ENCODE measurements at places on chromosomes 3 and 15.

DNA sequence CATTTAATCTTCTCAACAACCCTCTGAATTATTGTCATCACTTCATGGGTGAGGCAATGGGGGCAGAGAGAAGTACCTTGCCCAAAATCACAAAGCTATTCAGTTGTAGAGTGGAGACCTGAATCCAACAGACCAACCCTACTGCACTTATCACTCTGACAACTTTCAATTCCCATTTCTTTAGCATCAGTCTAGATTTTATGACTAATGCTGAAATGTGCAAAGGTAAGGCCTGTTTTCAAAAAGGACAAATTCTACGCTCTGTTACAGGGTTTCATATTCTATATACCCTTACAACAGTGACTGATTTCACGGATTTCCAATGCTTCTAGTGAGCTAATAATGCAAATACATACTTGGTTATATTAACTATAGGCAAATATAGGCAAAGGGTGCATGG lies 286.0 kb downstream of the ADAMTS17 start:
- no peak for DNase-seq

DNA sequence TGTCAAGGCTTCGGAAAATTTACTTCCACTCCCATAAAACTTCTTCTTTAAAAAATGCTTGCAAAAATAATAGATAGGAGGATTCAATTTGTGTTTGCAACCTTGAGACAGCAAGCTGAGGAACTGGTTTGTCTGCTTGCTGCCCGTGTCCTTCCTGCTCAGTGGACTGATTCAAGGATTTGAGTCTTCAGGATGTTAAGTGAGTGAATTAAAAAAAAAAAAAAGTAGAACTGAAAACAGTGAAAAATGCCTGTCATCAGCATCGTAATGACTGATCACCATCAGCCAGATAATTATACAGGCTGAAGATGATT lies 453.7 kb downstream of the FGF12 start:
- no peak for DNase-seq

DNA sequence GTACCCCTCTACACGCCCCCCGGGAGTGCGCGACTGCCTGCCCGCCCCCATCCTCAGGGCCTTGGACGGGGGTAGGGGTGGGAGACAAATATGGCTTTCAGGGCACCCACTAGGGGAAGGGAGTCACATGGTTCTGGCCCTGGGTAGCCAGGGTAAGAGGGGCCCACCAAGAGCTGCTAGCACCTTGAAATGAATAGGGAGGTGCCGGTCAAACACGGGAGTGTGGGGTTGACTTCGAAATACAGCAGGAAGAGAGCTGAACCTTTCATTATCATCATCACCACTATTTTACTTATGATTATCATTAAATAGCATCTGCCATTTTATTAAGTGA lies 489.1 kb downstream of the MAGI1 start:
- no peak for DNase-seq

- DNase-seq = no peak
These were observed 305.3 kb downstream of the EPHB1 start for GRCh38 chr3:135100366-135100765.

DNA sequence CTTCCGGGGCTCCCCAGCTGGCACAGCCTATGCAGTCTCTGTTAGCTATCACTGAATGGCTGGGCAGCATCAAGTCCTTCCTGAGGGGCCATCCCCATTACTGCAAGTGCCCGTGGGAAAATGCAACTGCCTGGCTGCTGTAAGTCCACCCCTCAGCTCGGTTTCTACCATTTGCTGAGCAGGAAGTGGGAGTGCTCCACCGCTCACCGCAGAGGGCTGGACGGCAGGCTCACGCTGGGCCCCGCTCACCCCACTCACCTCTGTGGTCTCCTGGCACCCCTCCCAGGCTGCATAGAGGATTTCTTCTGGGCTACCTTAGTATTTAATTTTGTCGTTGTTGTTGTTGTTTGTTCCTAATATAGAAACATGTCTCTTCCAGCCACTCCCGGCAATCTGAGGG lies 270.2 kb downstream of the PLCL2 start:
- DNase-seq = no peak

DNA sequence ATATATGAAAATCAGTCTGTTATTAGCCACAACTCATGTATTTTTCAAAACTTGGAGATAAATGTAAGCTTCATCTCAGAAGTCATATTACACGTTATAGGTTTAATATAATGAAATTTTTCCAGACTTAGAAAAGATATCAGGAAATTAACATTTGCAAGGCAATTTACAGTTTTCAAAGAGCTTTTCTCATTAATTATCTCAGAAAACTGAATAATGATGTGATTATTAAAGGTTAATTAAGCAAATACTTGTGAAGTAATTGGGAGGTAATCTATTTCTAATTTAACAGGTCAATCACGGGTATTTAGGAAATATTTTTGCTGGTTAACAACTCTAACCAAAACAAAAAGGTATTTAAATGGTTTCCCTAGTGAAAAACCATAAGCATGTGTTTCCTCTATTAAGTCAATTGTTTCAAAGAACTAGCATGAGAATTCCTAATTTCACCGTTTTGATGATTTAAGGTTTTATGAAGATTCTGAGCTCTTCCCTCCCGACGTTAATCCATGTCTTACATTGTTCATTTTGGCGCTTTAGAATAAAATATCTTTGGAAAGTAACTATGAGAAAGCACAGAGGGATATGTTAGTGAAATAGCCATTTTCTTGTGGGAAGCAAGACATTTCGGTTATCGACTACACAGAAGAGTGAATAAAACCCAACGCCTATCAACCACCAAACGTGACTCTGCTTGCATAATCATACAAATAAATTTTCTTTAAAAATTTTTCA lies 1.5 kb upstream of the NEO1 start:
- DNase-seq = no peak

- no peak for DNase-seq
These were observed 544.6 kb upstream of the LMCD1 start for GRCh38 chr3:7957024-7957423.

GRCh38 chr3:127534161-127534451 lies 56.4 kb downstream of the TPRA1 start:
- no peak for DNase-seq

DNA sequence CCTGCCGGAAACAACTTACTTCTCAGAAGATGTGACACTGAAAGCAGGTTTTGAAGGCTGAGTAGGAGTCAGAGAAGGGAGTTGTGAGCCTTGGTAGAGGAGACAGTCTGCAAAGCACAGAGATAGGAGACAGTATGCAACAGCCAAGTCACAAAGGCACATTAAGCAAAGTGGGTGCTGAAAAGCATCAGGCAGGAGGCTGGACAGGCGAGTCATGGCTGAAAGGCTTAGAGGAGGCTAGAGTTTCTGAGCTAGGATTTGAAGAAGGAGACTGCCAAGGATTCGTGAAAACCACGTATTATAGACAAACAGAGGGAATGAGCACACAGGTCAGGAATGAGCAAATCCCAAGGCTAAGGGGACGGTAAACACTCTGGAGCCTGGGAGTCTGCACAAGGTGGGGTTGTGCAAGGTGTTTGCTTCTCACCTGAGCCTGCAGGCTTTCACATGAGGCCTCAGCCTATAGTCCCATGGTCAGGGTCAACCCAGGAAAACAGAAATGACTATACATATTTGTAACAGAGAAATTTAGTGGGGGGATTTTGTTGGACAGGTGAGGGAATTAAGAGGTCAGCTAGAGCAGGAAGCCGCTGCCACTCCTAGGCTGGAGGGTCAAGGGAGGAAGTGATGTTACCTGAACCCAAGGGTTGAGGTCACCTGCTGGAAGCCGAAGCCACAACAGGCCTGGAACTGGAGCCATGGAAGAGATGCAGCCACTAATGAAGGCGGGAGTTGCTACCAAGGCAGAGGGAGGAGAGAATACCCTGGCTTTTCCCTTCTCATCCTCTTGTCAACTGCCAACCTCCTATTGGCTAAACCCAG lies 23.1 kb upstream of the TRIM71 start:
- DNase-seq = no peak

GRCh38 chr15:88476635-88477060 lies 9.1 kb downstream of the MRPS11 start:
- DNase-seq = no peak

DNA sequence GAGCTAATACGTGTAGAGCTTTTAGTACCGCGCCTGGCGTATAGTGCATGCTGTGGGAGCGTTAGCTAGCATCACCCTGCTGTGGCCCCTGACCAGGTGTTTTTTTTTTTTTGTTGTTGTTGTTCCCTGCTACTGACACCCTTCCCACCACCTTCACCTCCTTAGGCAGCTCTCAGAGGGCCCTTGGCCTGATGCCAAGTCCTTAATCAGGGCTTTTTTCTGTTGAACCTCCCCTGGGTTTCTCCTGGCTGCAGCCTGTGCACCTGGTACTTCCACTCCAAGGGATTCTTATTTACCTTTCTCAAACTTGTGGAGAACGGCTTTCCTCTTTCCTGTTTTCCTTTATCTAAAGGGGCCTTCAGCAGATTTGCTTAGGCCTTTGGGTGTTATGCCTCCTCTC lies 53.3 kb downstream of the SLC7A14 start:
- DNase-seq = no peak

GRCh38 chr3:14230729-14231128 lies 52.1 kb downstream of the LSM3 start:
- DNase-seq = no peak

GRCh38 chr15:88902221-88902835 lies 7.0 kb upstream of the HAPLN3 start:
- DNase-seq = no peak

GRCh38 chr3:171871392-171872274 lies 28.5 kb downstream of the TMEM212 start:
- DNase-seq = no peak

GRCh38 chr3:40719660-40720287 lies 195.0 kb downstream of the ZNF621 start:
- DNase-seq = no peak

DNA sequence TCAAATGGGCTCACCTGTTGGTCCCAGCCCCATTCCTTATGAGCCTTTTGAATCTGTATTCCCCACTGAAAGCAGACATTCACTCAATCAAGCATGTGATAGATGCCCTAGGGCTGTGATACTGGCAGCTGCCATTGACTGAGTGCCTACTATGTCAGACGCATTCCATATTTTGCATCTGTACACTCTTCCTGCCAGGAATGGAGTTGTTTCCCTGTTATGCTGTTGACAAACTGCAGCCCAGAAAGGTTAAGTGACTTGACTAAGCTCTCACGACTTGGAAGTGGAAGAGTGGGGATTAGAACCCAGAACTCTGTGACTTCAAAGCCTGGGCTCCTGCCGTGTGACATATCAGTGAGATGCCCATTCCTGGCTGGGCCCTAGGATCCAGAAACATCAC lies 211.4 kb downstream of the RPLP1 start:
- no peak for DNase-seq

DNA sequence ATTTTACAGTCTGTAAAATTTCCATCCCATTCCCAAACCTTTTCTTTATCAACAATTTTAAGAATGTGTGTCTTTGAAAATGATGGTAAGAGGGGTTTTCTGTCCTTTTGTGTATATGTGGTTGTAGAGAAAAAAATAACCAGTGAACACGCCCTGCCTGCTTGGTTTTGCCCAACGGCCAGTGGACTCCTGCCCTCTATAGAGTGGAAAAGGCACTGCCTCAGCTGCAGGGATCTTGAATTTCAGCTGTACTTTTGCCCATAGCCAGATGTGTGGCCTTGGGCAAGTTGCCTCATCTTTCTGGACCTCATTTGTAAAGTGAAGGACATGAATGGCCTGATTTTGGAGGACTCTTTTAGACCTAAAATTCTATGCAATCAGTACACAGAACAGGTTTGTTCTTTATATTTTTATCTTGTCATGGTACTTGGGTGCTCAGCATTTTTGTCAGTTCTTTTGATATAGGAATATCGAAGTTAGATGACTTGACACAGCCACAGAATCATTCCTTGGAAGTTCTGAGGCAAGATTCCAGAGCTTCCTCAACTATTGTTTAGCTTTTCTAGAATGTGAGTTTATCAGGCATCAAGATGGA lies 81.0 kb downstream of the CLDN11 start:
- DNase-seq = peak; percentile 2

- DNase-seq = no peak
These were observed 14.7 kb upstream of the ATP2B2 start for GRCh38 chr3:10520072-10520471.

DNA sequence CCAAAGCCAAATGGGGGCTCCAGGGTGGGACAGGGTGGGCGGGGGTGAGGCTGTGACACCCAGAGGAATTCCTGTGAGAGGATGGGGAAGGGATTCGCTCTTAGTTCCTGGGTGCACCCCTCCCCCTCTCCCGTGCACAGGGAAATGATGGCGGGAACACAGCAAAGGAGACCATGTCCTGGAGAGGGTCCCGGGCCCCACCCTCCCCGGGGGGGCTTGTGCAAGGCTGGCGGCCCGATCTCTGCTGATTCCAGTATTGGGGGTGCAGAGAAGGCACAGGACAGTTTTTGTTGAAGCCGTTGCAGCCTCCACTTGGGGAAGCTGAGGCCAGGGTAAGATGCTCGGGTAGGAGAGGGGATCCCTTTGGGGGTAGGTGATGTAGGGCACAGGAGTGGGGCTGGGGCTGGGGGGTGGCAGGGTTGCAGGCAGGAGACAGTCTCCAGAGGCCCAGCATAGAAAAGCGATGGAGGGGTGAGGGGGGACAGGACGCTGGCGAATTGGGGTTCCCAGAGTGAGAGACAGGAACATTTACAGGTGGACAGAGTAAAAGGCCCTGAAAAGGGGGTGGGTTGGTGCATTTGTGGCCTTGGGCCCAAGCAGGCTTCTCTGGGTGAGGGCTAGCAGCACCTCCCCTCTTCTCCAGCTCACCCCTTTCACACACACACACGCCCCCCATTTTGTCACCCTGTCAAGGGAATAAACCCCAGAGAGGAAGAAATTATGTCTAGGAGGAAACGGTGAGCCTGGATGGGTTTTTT lies 38.5 kb downstream of the HMCES start:
- no peak for DNase-seq

DNA sequence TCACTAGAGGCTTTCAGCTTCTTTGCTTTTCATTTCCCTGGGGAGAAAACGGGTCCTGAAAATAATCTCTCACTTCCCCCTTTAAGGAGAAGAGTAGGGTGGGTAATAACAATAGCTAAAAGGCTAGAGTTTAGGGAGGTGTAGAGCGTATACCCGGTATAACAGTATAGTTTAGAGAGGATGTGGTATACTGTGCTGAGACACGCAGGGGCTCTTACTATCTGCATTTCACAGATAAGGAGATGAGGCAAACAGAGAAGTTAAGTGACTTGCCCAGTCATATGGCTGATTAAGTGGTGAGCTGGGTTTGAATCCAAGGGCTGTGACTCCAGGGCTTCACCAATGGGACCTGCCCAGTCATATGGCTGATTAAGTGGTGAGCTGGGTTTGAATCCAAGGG lies 15.0 kb upstream of the KCNMB3 start:
- no peak for DNase-seq

Measured in activated T-cell treated with anti-CD3 and anti-CD28 coated beads, Interleukin-2, amount 50 U/mL, for 72 hours (primary cell).